ENCODE measurements at places on chromosomes 3 and 15.
A peak's percentile ranks its signal among the peaks of the same experiment; 100 is the strongest.

DNA sequence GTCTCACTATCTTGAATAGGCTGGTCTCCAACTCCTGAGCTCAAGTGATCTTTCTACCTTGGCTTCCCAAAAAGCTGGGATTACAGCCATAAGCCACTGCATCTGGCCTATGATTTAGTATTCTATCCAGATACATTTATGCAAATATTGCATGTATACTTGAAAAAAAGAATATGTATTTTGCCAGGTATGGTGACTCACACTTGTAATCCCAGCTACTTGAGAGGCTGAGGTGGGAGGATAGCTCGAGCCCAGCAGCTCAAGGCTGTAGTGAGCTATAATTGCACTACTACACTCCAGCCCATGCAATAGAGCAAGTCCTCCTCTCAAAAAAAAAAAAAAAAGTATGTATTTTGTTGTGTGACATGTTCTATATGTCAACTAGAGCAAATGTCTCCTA lies 54.4 kb downstream of the SLC15A2 start:
- DNase-seq = no peak

DNA sequence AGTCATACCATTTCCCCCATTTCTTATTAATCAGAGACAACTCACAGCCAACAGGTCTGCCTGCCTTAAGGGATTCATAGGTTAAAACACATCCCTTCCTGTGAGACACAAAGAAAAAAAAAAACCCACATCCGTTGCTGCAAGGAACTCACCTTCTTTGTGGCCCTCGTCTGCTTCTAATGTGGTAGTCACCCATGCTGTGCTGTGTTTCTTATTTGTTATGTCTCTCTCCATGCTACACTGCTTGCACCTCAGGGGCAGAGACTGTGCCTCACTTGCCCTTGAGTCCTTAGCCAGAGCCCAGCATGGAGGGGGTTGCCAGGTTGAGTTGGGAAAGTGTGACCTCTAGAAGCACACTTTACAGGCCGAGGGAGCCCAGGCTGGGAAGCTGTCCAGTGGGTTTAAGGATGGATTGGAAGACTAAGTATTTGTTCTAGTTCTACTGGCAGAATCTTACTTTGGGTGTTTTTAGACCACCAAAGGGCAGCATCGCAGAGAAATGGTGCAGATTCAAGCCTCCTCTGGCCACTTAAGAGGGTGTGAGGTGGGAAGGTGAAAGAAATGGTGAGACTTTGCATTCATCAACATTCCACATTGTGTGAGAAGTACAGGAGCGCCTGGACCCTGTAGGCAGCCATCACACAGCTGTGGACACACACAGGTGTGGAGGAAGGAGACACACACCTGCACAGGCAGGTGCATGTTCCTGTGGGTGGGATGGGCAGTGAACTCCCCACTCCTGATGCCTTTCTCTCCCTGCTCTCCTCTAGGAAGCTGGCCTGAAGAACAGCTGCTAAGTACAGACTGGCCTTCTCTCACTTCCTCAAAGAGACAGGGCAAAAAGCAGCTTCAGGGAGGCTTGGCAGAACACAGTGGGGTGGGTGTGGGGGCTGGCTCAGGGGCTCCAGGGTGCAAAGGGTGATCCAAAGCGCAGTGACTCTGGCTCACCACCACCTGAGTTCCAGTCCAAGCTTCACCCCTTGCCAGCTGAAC lies 48.8 kb downstream of the GLB1 start:
- no peak for DNase-seq

- no peak for DNase-seq
Observed at GRCh38 chr15:67184208-67184925, 70.1 kb downstream of the AAGAB start.

GRCh38 chr3:171700653-171701052 lies 109.6 kb downstream of the PLD1 start:
- no peak for DNase-seq

- DNase-seq = no peak
Observed at GRCh38 chr3:161310649-161311423, 60.5 kb downstream of the SPTSSB start.

- no peak for DNase-seq
Observed at GRCh38 chr15:101391431-101391830, 96.4 kb upstream of the SNRPA1 start.

- no peak for DNase-seq
Observed at GRCh38 chr3:156307704-156308103, 187.3 kb downstream of the KCNAB1 start.

DNA sequence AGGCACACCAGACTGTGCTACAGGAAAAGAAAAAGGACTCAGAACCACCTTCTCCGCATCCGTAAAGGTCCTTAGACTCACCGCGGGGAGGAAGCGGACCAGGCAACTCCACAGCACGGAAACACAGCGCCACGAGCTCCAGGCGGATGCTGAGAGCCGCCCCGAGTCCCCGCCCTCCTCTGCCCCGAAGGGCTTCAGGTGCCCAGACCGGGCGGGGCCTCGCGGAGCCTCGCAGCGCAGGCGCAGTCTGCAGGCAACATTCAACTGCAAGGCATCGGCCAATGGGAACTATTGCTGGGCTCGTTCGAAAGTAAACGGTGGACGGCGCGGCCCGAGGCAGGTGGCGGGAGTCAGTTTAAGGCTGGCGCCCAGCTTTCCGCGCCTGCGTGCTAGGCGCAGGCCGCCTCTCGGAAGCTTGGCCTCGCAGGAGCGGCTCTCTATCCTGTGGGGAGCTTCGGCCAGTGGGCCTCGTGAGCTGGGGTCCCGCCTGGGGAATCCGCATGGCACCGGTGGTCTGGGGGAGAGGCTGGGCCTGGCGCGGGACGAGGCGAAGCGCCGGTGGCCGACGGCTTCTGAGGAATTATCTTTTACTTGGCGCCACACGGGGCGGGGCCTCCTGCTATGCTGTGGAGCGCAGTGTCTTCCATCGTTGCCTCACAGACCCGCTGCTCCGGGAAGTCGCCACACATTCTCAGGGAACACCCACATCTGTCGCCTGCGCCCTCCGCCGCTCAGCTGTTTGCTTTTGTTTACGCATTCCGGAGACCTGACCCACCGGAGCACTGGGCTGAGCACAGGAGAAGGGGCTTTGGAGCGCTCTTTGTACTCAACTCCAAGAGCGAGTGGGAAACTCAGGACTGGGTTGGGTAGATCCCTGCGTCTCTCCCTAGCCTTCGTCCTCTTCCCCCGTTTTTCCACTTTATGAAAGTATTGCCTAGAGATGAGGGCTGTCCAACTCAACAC lies at the start of gene TRIM59:
Gene TRIM59 (minus strand): TSS at position 151 of the 963 bp plus-strand sequence. CDS start 10,603 bp downstream, outside the sequence.
- peak; percentile 97 for DNase-seq

DNA sequence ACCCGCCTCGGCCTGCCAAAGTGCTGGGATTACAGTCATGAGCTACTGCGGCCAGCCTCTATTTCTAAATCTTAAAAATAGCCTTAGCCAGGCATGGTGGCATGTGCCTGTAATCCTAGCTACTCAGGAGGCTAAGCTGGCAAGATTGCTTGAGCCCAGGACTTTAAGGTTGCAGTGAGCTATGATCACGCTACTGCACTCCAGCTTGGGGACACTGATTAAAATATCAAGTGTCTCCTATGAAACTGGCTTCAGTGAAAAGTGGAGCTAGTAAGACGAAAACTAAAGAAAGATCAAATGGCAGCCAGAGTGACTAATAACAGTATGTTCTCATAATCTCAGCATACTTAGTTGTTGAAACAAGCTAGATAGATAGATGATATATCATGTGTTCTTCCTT lies 112.5 kb downstream of the STT3B start:
- no peak for DNase-seq

DNA sequence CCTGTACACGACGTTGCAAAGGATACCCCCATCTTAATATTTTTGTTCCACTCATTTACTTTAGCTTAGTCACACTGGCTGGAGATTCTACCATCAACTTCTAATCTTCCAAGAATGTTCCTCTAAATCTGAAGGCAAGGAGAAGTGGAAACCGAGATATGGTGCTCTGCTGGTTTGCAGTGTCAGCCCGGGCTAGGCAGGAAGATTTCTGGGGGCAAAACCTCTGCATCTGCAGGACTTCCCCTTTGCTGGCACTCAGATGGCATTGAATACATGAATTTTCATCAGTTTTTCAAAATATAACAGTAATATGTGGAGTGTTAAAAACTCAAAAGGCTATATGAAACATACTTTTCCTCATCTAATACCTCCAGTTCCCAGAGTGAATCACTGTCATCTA lies 240.4 kb downstream of the RPLP1 start:
- no peak for DNase-seq

- no peak for DNase-seq
Observed at GRCh38 chr3:38964646-38965045, 87.1 kb downstream of the SCN11A start.

DNA sequence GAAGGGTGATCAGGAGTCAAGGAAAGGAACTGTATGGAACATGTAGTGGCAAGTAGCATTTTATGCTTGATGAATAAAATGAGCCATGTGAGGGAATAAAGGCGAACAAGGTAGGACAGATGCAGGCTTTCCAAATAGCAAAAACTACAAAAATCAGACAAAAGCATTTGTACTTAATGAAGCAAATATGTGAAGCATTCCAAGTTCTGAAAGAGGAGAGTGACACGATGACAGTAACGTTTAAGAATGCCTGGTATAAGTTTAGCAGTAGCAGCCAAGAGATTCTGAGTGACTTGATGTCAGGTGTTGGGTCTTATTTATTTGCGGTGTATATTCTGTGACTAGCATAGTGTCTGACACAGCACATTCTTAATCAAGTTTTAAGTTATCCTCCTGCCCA lies 408.2 kb upstream of the RASGRP1 start:
- DNase-seq = no peak

- no peak for DNase-seq
Observed at GRCh38 chr3:106068795-106069194, 200.0 kb upstream of the CBLB start.

GRCh38 chr3:129543999-129544398 lies 1.0 kb downstream of the H1-8 start:
- no peak for DNase-seq

- peak; percentile 7 for DNase-seq
Observed at GRCh38 chr3:123202451-123202850, 708 bp downstream of the SEC22A start.

- DNase-seq = peak; percentile 32
Observed at GRCh38 chr3:63864008-63864964, 619 bp downstream of the ATXN7 start.

- no peak for DNase-seq
Observed at GRCh38 chr3:63943678-63944077, 31.5 kb upstream of the SCAANT1 start.

DNA sequence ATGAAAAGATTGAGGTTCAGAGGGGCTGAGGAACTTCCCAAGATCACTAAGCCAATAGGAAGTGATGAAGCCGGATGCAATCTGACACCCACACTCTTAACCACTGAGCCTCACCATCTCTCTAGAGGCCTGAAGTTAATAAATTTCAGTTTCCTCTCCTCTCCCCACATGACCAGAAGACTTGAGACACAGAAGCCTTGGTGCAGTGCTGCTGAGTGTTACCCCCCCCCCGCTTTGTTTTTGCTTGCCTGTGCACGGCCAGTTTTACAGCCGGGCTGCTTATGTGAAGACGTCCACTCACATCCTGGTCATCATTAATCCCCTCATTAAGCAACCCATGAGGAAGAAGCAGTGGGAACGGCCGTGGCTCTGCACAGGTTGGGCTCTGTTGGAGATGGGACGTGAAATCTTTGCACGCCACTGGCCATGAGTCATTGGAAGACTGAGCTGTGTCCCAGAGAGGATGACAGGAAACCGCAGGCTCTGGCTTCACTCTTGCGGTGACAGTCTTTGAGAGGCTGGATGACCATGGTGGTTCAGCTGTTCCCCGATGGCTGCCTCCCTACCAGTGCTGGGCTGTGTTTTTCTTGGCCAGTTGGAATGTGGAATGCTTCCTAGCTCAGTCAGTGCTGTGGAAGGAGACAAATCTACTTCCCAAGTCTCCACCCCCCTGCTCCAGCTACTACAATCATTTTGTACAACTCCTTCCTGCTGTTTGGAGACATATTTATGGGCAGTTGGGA lies 232.6 kb upstream of the LRTM1 start:
- peak; percentile 94 for DNase-seq

- DNase-seq = no peak
Observed at GRCh38 chr3:44019736-44020135, 221.9 kb upstream of the TOPAZ1 start.

DNA sequence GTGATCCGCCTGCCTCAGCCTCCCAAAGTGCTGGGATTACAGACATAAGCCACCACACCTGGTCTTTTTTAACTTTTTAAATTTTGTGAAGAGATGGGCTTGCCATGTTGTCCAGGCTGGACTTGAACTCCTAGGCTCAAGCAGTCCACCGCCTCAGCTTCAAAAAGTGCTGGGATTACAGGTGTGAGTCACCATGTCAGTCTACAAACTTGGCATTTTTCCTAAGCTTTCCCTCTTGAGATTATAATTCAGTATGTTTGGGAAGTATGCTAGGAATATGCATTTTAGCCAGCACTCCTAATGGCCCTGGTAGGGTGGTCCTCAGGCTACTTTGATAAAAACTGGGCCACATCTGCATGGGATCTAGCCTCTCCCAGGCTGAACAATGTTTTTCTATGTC lies 4.4 kb downstream of the WDR73 start:
- DNase-seq = no peak

GRCh38 chr3:183185696-183186095 lies 23.2 kb upstream of the LAMP3 start:
- DNase-seq = no peak

GRCh38 chr3:23987356-23987755 lies 42.3 kb downstream of the NR1D2 start:
- DNase-seq = no peak

- DNase-seq = no peak
Observed at GRCh38 chr15:67225336-67225735, 29.1 kb downstream of the AAGAB start.

GRCh38 chr3:127889461-127889863 lies 25.6 kb upstream of the KBTBD12 start:
- DNase-seq = no peak

DNA sequence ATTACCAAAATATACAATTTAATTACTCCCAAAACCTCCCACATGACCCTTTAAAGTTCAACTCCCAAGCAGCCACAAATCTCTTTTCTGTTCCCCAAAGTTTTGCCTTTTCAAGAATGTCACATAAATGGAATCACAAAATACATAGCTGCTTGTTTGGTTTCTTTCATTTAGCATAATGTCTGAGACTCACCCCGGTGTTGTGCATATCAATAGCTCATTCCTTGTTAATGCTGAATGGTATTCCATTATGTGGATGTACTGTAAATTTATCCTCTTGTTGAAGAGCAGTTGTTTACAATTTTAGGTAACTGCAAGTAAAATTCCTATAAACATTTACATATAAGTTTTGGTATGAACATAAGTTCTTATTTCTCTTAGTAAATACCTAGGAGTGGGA lies 15.5 kb downstream of the NAA50 start:
- no peak for DNase-seq

- DNase-seq = no peak
Observed at GRCh38 chr3:149095487-149095886, 9.2 kb upstream of the HLTF start.

Data from ACHN (cell line).